Left cardiac atrium (tissue), 4 donors: ENCODE measurements at places on chromosomes 2 and 18.

DNA sequence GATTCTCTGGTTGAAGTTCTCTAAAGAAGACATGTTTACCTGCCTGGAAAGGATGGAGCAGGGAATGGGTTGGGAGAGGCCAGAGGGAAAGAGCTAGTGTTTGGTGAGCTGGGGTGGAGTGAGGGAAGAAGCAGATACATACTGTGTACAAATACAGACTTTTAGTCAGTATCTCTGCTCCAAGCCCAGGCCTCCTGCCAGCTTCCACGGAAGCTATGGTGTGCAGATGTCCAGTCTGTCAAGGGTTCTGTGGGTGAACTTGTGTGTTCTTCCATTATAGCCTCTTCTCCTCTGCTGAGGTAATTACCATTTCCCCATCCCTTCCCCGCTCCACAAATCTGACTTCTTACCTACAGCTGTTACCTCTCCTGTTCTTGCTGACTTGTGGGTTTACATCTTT, 208.6 kb downstream of the HRH4 start:
- no peak for DNase-seq

DNA sequence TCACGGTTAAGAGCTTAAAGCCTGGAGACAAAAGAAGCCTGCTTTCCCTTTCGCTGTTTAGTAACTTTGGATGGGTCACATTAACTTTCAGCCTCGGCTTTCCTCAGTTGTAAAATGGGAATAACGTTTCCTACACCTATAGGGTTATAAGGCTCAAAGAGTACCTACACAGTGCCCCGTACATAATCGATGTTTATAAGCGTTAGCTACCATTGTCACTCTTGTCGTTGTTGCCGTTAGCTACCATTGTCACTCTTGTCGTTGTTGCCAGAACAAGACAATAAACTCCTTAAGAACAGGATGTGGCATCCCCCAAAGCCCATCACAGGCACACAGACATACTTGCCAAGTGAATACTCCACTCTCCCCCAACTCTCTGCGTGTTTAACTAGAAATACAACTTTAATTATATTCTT, 901 bp upstream of the MFSD6 start:
- DNase-seq = no peak

DNA sequence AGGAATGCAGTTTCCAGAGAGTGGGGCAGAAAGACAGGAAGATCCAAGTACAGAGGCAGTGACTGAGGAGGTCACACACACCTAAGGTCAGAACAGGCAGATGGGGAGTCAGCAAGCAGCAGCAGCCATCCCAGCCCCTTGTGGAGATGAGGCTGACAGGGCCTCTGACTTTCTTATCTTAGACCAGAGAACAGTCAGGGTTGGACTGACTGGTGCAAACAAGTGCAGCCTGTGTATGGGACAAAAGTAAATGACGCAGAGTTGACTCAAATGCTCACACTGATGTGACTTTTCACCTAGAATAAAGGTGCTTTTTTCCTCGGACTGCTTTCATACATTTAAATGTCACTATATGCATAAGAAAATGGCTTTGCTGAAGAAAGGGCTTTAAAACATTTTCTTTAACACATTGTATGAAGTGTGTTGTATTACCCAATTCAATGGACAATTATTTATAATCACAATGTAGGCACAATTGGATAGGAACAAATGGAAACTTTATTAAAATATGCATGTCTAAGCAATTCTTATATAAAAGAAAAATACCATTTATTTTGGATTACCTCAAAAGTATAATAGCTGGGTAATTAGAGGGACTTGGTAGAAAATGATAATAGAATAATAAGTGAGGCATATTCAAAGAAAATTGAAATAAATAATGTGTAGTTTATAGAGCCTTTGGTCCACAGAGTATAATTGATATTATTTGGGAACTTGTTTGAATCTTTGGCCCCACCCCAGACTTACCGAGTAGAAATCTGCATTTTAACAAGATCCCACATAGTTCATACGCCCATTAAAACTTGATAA, 1321.5 kb upstream of the CELF4 start:
- DNase-seq = no peak

GRCh38 chr2:209878701-209879100, 107.1 kb downstream of the UNC80 start:
- DNase-seq = no peak

DNA sequence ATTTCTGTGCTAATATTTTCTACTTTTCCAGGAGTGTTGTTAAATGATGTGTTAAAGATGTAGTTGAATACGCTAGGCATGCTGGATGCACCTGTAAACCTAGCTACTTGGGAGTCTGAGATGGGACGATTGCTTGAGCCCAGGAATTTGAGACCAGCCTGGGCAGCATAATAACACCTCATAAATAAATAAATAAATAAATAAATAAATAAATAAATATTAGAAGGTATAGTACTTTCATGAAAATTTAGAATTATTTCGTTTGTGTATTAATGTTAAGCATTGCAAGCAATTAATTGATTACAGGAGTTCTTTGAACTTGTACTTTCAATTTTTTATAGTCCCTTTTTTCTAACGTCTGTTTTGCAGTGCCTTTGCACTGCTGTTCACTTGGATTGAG, 137.2 kb downstream of the ATP9B start:
- DNase-seq = no peak

GRCh38 chr18:13619505-13620205, 106.7 kb downstream of the FAM210A start:
- DNase-seq = no peak

DNA sequence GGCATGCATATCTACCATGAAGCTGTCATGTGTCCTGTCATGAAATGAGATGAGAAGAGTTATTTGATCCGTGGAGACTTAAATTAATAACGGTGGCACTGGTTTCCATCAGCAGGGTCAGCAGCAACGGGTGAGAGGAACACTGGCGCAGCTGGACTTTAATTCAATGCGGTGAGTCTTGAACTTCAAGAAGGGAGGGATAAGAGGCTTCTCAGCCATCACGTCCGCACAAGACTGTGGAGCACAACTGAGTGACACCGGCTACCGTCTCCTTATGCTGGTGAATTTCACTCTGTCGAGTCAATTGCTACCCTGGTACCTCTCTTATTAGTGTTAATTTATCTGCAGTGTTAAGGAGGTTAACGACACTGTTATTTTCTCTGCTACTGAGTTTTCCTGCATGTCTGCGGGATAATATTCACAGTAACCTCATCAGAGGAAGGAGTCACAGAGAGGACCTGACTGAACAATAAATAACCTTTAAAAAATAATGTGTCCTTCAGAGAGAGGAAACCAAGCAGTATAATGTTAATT, 236.8 kb downstream of the EPHA4 start:
- DNase-seq = no peak

DNA sequence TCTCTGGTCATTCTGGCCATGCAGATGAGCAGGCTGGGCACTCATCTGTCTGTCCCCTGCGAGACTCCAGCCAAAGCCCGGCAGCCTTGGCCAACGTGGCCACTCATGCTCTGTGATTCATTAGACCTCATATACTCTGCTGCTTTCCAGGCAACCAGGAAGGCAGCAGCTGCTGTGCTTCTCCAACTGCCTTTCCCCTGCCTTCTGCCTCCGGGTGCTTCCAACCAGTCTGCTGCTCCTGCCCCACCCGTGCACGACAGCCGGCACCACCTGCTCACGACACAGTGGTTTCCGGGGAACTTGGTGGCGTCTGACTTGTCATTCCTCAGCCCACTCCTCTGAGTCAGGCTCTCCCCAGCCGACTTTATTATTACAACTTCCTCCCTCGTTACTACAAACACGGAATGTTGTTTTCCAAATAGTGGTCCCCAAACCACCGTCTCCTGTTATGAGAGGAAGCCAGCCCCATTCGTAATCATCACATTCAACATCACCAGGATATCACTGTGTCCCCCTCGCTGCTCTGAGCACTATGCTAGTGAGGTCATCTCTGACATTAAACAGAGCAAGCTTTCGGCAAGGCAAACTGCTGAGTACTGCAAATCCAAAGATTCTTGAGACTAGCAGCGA, 392.4 kb downstream of the ALK start:
- DNase-seq = peak; percentile 72

GRCh38 chr18:10798727-10799550, 273.1 kb downstream of the NAPG start:
- DNase-seq = no peak

DNA sequence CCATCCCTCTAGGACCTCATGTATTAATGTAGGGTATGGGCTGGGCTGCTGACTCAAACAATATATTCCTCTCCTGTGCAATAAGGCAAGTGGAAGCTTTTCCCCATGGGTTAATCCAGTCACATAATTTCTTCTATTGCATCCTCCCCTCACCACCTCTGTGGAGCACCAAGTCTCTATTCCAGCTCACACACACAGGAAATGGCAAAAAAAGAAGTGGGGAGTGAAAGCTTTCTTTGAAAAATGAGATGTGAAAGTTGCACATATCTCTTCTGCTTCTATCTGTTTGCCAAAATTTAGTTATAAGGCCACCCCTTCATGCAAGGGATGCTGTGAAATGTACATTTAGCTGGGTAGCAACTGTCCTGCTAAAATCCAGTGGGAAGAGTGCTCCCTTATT, 121.3 kb downstream of the CDC42EP3 start:
- DNase-seq = no peak

- DNase-seq = no peak
Observed at GRCh38 chr2:33022989-33023727, 76.4 kb downstream of the LTBP1 start.

DNA sequence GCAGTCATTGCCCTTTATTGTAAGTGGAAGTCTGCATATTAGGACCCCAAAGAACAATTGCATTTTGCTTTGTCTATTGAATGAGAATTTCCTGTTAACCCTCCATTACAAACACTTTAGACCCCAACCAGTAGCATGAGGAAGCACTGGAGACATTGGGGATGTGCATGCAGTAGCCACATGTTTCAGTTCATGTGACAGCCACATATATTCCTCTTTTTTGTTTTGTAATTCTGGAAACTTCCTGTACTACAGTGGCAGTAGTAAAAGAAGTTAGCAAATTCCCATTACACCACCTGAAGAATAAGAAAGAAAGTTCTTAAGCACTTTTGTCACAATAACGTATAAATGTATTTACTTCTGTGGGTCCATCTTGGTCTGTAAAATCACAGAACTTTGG, 281.1 kb upstream of the SLC14A2 start:
- no peak for DNase-seq

GRCh38 chr2:44560352-44560751, 198.6 kb downstream of the CAMKMT start:
- no peak for DNase-seq

GRCh38 chr2:182625814-182626213, 90.2 kb upstream of the DNAJC10 start:
- no peak for DNase-seq

- DNase-seq = no peak
Observed at GRCh38 chr18:63553081-63553480, 10.9 kb downstream of the SERPINB12 start.

DNA sequence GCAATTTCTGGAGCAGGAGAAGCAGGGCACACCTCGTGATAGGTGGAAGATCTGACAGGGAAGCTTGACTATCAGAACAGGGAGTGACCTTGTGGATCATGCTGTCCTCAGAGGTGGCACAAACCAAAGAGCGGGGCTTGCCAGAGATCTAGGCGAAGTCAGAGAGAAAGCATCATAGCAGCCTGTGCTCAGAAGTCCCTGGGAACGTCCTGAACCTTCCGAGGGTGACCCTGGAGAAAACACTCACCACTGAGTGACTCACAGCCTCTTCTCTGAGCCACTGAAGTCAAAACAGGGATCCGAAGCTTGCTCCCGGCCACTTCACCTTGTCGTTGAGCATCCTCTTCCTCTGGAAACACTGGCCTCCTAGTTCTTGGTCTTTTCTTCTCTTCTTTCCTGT, 56.7 kb downstream of the IL1R2 start:
- no peak for DNase-seq

DNA sequence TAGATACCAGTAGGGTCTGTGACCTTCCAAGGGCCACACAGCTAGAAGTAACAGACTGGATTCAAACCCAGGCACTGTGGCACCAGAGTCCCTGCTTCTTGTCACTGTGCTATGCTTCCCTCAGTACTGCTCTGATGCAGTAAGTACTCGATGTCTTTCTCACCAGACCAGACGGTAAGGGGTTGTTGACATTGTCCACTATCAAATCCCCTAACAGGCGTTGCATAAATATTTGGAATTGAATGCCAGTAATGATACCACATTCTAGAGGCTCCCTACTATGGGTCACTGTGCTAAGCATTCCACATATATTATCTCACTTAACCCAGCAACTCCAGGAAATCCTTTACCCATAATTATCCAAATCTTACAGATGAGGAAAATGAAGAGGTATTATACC, 223.1 kb downstream of the C1D start:
- no peak for DNase-seq

DNA sequence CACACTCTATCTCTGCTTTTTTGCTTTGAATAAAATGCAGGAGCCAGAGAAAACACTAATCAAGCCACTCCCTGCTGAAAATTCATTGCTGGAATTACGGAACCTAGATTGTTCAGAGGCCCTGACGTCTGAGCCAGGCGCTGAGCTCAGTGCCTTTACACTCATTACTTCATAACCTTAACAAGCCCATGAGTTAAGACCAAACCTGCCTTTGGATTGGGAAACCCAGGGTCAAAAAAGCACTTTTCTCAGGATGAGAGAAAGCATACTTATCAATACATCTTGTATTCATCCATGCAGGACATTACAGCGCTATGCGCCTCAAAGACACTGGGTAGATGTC, 762 bp downstream of the INO80C start:
- DNase-seq = peak; percentile 61

GRCh38 chr2:2974982-2975381, 402.6 kb downstream of the EIPR1 start:
- no peak for DNase-seq

- DNase-seq = no peak
Observed at GRCh38 chr2:4101936-4102335, 398.6 kb downstream of the DCDC2C start.

- DNase-seq = peak; percentile 21
Observed at GRCh38 chr2:66576561-66577320, 141.8 kb downstream of the MEIS1 start.

DNA sequence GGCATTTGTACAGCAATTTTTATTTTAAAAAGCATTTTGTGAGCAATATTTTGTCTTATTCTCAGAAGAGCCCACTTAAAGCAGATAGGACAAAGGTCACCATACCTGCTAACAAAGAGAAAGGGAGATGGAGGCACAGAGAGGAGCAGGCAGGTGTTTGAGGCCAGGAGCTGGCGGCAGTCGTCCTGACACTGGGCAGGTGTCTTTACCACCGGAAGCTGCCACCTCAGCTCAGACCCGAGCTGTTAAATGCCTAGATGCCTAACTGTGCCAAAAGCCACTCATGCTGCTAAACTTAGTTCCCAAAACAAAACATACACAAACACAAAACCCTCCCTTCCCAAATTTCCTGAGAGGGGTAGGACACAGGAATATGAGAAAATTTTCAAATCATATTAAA, 120.9 kb downstream of the CNTNAP5 start:
- DNase-seq = no peak

DNA sequence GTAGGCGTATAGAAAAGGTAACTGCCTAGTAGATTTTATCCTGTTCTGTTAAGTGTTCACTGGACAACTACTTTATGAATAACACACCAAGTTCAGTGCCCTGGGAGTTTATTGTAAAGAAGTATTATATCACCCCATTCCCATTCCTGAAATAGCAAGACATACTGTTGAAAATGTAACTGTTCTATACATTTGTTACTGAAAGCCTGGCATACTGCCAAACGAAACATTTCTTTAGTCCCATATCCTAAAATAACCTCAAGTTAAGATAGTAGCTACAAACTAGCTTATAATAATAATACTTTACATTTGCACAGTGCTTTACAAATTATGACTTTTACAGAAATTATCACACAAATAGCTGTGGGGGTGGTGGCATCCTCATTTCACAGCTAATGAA, 25.1 kb downstream of the SPDYA start:
- no peak for DNase-seq
